Germinal center (tissue), 1 donor: ENCODE measurements at places on chromosomes 7 and 10.

DNA sequence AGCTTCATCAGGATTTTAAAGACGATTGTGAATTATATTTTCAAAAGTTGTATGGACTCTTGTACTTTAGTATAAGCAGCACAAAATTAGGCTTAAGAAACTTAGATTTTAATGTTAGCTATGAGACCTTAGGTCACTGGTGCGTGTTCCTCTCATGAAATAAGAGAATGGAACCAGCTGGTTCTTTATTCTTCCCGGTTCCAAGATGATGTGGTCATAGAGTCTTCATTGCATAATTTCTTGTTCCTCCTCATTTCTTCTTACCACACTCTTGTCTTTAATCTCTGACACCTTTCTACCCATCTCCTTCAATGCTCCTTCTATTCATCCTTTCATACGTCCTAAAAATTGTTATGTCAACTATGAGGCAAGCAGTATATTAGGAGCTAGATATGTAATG lies 437.2 kb downstream of the AUTS2 start:
- DNase-seq, result no peak

DNA sequence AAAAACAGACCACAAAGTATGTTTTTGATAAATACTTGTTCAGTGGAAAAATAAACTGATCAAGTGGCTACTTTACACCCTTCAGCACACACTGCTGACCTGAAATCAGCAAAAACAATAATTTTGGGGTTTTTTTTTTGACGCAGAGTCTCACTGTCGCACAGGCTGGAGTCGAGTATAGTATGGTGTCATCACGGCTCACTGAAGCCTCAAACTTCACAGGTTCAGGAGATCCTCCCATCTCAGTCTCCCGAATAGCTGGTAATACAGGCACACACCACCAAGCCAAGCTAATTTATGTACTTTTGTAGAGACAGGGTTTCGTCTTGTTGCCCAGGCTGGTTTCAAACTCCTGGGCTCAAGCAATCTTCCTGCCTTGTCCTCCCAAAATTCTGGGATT lies 30.6 kb downstream of the TARP start:
- DNase-seq, result no peak

- no peak for DNase-seq
Measured at GRCh38 chr7:151058781-151059366, 515 bp upstream of the SLC4A2 start.

DNA sequence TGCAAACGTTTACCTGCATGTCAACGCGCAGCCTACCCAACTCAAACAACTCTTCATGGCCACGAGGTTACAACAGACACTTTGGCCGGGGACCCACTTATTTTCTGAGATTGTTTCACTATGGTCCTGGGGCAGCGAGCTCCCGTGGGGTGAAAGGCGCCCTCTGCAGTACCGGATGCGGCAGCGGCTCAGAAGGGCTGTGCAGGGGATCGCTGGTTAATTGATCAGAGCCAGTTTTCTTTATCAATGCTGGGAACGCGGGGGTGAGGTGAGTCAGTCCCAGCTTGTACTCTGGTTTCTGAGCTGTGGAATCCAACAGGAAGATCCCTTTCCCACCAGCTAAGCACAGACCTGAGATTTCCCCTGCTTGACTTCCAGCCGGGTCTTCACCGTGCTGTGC lies 366.5 kb upstream of the KLF6 start:
- DNase-seq, result no peak
